B cell (primary cell): ENCODE measurements at places on chromosomes 13 and 19. TPM values are rescaled to one million over a fixed set of nuclear protein-coding genes. Genes with fewer than 3 reads are reported as not detected.

DNA sequence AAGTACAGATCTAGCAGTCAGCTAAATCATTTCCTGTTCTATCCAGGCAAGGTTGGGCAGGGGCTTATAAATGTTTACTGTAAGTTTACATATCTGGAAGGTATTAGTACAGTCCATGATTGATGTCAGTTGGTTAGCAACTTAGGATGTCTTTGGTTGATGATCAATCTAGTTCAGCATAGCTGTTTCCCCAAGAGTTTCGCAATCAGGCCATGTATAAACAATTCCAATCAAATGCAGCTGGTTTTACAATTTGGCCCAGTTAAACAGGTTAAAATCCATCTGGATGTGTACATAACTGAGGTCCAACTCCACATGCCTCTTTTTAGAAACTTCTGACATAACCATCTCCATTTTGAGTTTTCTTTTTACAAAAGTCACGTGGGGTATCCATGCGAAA is 6.9 kb downstream of the ZNF221 start:
- H3K4me3 ChIP-seq = no peak overlapping the region
- no peaks in the 10 kb centered on the region for H3K4me1 ChIP-seq
- H3K27ac ChIP-seq = no peak overlapping the region
- H3K27me3 ChIP-seq = no peaks in the 10 kb centered on the region
- peaks cover 3% of the 10 kb centered on the region for H3K36me3 ChIP-seq

SIGLEC10 gene
- 49.1 and 49.4 TPM in 2 replicates for total RNA-seq

DNA sequence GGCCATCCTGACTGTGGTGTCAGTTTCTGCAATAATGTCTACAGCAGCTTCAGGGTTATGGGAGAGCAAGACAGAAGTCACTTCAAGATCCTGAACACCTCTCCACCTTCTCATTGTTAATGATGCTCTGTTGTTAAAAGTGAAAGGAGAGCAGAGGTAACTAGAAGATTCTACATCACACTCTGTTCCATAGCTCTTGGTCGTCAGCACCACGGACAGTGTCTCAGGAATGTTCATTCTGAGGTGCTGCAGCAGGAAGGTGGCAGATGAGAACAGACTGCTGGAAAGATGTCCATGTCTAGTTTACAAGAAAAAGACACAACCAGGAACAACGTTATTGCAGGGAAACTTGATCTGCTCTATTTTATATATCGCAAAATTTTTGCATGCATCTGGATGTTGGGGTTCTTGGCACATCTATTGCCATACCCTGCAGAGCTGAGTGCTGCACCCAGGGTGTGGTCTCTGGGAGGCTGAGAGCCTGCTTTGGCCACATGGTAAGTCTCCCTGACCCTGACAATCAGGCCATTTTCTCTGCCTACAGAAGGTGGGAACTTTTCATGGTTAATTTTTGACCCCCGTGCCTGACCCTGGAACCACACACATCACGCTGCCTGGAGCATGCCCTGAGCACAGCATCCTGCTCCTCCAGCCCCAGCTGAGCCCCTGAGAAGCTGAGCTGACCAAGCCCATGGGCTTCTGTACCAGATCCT is 12.7 kb downstream of the CEACAM21 start:
- no peak for DNase-seq
- peaks cover 10% of the 10 kb centered on the region for H3K27me3 ChIP-seq
- no peak overlapping the region for H3K4me3 ChIP-seq
- no peaks in the 10 kb centered on the region for H3K36me3 ChIP-seq
- H3K27ac ChIP-seq = no peak overlapping the region
- H3K4me1 ChIP-seq = no peaks in the 10 kb centered on the region

DNA sequence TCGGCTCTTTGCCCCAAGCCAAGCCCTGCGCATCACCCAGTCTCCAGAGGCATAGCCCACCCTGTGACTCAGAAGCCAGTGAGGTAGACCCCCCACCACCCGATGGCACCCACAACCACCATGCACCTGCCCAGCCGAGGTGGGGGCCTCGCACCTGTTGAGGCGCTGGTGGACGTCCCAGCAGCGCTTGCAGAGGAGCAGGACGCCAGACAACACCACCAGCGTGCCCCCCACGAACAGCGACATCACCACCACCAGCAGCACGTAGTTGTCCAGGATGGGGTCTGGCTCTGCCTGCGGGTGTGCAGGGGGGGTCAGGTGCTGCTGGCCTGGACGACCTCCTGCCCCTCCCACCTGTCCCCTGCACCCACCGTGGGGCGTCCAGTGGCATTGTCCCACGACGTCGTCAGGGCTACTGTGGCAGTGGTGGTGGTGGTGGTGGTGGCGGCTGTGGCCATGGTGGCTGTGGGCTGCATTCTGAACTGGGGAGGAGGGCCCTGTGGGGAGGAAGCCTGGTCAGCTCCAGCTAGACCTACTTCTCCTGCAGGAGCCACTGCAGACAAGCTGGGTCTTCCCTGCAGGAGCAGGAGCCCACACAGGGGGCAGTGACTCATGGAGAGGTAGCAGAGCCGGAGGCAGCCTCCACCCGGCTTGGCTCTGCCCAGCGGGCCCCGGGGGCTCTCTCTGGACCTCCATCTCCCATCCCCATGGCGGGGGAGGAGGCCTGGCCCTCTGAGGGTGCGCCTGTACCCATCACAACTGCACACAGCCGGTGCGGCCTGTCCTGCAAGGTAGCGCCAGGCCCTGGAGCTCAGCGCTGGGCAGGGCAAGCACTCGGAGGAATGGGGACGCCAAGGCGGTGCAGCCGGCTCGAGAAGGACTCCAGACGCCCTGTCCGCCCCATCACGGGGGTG is 1.9 kb downstream of the CBARP start:
- DNase-seq = no peak
- no peaks in the 10 kb centered on the region for H3K27me3 ChIP-seq
- no peak overlapping the region for H3K4me3 ChIP-seq
- H3K4me1 ChIP-seq = peaks cover 26% of the 10 kb centered on the region
- H3K36me3 ChIP-seq = no peaks in the 10 kb centered on the region
- no peak overlapping the region for H3K27ac ChIP-seq

SULT2A1 gene
- total RNA-seq = not detected in 2 replicates

DNA sequence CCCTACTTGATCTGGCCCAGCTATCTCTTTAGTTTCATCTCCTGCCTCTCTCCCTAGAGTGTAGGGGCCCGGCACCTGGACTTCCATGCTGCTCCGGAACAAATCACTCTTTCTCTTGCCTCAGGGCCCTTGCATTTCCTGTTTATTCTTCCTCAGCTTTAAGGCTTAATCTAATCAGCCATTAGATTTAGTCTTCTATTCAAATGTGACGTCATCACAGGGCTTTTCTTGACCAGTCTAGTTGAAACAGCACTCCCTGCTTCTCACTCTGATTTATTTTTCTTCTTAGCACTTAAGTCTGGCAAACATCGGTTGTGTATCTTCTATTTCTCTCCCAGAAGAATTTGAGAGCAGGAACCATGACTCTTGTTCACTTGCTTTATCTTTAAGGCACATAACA is 564.1 kb downstream of the EFNB2 start:
- H3K36me3 ChIP-seq = no peaks in the 10 kb centered on the region
- no peaks in the 10 kb centered on the region for H3K27me3 ChIP-seq
- no peaks in the 10 kb centered on the region for H3K4me1 ChIP-seq
- DNase-seq = no peak
- no peak overlapping the region for H3K27ac ChIP-seq
- no peak overlapping the region for H3K4me3 ChIP-seq

DNA sequence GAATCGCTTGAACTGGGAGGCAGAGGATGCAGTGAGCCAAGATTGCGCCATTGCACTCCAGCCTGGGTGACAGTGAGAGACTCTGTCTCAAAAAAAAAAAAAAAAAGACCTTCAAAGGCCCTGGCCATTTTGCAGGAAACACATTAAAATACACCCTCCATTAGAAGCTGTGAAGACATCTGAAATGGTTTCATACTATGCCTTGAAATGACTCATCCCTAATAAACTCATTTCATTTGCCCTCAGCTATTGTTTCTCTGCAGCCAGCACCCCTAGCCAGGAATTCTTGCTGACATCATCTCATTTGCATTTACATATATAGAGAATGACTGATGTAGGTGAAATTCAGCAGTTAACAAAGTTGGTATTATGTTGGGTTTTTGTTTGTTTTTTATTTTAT is 8.7 kb downstream of the EML2 start:
- H3K36me3 ChIP-seq = peaks cover 5% of the 10 kb centered on the region
- H3K27ac ChIP-seq = no peak overlapping the region
- no peaks in the 10 kb centered on the region for H3K27me3 ChIP-seq
- no peak for DNase-seq
- no peaks in the 10 kb centered on the region for H3K4me1 ChIP-seq

DNA sequence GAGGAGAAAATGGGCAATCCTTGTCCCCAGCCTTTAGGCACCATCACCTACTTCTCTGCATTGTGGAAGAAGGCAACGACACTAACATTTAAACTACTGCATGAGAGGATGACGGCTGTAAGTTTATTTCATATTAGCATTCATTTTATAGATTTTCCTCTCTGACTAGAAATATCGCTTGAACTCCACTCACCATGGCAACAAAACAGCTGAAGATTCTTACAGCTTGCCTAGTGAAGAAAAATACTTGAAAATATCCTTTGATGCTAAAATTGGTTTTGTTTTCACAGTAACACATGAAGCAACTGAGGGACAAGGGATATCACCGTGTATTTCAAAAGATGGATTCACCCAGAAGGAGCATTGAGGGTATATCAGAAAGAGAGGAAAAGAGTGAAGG is 284.3 kb downstream of the LIG4 start:
- H3K27ac ChIP-seq = no peak overlapping the region
- no peaks in the 10 kb centered on the region for H3K36me3 ChIP-seq
- no peak for DNase-seq
- no peaks in the 10 kb centered on the region for H3K4me1 ChIP-seq
- no peaks in the 10 kb centered on the region for H3K27me3 ChIP-seq
- H3K4me3 ChIP-seq = no peak overlapping the region

- no peak for DNase-seq
- H3K27me3 ChIP-seq = no peaks in the 10 kb centered on the region
Observed at GRCh38 chr13:40158218-40158617, 502.8 kb downstream of the COG6 start.

DNA sequence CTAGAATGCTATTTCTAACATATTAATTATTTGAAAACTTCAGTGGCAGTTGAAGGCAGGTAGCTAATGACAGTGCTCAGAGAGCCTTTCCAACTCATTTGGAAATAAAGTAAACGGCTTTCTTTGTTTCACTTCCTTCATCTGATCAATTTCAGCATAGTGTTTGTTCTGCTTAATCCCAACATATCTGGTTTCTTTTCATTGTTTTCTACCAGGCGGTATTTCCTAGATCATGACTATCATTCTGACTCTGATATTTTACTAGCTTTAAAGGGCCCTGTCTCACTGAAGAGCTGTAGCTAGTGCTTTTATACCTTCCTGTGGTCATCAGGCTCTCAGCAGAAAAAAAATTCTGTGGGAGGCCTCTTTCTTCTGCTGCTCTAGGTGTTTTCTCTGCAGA is 178.6 kb downstream of the RBM26 start:
- peaks cover 11% of the 10 kb centered on the region for H3K4me1 ChIP-seq
- no peak for DNase-seq
- H3K27me3 ChIP-seq = no peaks in the 10 kb centered on the region
- no peak overlapping the region for H3K4me3 ChIP-seq
- H3K27ac ChIP-seq = no peak overlapping the region
- no peaks in the 10 kb centered on the region for H3K36me3 ChIP-seq

GRCh38 chr19:4371247-4372164 is 28.1 kb downstream of the MPND start:
- H3K4me3 ChIP-seq = no peak overlapping the region
- no peaks in the 10 kb centered on the region for H3K36me3 ChIP-seq
- H3K4me1 ChIP-seq = peaks cover 85% of the 10 kb centered on the region

GRCh38 chr19:17982430-17982829 is 15.5 kb downstream of the KCNN1 start:
- no peak overlapping the region for H3K4me3 ChIP-seq
- no peaks in the 10 kb centered on the region for H3K27me3 ChIP-seq
- no peaks in the 10 kb centered on the region for H3K36me3 ChIP-seq
- DNase-seq = no peak
- no peak overlapping the region for H3K27ac ChIP-seq
- H3K4me1 ChIP-seq = peaks cover 12% of the 10 kb centered on the region

KCNRG gene
- 1.6 and 3.4 TPM in 2 replicates for total RNA-seq

DNA sequence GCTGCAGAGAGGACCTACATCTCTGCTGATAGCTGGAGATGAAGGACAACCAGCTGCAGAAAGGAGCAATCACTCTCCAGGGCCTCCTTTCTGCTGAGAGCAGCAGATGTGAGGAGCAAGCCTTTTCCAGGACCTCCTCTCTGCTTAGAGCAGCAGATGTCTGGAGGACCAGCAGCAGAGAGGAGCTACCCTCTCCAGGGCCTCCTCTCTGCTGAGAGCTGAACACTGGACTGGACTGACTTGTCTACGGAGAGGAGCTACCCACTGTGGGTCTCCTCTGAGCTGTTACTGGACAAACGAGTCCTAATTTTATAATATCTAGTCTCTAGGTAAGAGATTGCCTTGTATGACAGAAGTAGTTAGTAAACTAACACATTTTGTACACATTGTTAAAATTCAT is 40.8 kb upstream of the FLT1 start:
- H3K36me3 ChIP-seq = no peaks in the 10 kb centered on the region
- DNase-seq = no peak
- no peak overlapping the region for H3K4me3 ChIP-seq
- H3K27me3 ChIP-seq = peaks cover 40% of the 10 kb centered on the region

ZNF577 gene
- 26.0 and 27.9 TPM in 2 replicates for total RNA-seq

DACH1 gene
- total RNA-seq = not detected in 2 replicates

DNA sequence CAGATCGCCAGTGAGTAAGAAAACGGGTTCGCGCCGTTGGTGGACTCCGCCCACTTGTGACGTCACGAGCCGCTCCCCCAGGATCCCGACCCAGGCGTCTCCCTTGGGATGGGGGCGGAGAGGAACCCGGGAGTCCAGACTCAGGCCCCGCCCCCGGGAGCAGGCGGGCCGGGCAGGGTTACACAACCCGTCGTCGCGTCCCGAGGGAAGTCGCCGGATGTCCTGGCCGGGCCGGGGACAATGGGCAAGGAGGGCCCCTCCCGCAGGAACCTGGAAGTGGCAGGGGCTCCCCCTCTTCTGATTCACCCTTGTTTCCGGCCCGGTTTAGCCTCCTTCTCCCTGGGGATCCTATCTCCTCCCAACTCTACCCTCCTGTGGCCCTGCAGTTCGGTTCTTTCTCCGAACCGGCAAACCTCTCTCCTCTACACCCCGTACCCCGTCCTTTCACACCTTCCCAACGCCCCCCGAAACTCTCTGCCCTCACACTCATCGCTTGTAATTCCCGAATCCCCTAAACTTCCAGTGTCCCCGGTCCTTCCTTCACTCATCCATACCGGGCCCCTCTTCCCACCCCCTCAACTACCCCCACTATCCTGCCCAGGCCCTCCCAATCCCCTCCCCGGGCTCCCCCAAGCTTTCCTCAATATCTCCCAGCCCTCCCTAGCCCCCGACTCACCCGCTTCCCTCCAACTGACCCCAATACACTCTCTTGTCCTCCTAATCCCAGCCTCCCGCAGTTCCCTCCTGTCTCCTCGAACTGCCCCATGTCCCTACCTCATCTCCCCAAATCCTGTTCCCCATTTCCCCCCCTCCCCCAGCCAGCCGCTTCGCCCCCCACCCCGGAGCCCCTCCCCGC is 20.0 kb upstream of the ERCC1 start:
- peak overlapping the region; percentile 6 for H3K4me3 ChIP-seq
- H3K27ac ChIP-seq = peak overlapping the region; percentile 95
- no peaks in the 10 kb centered on the region for H3K27me3 ChIP-seq
- peak; percentile 86 for DNase-seq
